ENCODE measurements at places on chromosomes 16 and 17.

DNA sequence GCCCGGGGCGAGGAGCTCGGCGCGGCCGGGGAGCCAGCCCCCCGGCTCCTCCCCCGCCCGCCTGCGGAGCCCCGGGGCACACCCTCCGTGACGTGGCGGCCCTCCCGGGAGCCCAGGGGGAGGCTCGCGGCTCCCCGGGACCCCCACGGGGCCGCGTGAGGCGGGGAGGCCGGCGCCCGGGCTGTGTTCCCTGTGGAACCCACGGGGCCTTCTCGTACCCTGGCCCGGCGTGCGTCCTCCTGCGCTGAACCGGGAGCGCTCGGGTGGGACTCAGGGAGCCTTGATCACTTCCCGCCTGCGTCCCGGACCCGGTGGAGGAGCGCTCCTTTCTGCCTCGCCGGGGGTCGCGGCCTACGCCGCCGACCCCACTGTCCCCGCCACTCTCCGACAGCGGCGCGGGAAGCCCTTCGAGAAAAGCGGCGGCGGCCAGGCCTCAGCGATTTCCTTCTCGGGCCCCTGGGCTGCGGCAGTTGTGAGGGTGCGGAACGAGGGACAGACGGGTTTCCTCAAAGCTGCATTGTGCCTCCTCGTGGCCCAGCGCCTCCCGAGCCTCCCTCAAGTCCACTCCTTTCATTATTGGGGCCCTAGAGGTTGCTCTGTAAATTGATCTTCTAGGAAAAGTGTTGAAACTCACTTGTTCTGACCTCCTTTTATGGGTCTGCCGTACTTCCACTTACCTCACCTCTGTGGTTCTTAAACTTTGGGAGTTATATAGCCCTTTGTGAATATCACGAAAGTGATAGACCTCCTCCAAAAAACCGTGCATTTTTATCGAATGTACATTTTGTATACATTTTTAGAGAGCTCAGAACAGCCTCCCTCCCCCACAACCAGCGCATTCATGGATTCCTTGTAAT, 597 bp downstream of the LIG3 start:
- peak; percentile 17 for DNase-seq

DNA sequence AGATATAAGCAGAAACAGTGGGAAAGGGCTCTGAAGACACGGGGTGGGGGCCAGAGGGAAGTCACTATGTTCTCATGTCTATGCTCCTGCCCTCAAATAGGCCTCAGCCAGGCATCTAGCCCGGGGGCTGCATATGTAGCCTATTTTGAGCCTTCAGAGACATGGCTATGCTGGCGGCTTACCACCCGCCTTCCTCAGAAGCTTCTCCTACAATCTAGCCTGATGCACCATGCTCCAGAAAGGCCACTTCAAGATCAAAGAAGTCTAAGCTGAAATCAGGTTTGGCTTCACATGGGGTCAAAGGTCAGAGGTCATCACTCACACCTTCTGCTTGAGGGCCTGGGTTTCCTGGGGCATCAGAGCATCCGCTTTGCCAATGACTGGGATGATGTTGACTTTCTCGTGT, 1.6 kb downstream of the SEPTIN1 start:
- DNase-seq = no peak

DNA sequence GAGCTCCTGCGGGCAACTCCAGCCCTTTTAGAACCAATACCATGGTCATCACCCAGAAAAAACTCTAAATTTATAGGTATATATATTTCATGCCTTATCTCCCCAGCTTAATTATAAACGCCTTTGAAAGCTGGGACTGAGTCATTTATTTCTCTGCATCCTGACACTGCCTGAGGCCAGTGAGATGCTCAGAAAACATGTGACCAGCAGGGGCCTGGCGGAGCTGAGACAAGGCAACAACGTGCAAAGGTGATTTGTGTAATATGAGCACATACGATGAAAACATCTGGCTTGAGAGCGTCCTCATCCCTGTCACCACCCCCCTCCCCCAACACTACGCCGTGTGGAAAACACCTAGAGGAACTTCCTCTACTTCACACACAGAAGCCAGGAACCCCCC, 22.7 kb downstream of the NXN start:
- DNase-seq = no peak

GRCh38 chr17:29581583-29582253, 7.7 kb downstream of the GIT1 start:
- DNase-seq = no peak

DNA sequence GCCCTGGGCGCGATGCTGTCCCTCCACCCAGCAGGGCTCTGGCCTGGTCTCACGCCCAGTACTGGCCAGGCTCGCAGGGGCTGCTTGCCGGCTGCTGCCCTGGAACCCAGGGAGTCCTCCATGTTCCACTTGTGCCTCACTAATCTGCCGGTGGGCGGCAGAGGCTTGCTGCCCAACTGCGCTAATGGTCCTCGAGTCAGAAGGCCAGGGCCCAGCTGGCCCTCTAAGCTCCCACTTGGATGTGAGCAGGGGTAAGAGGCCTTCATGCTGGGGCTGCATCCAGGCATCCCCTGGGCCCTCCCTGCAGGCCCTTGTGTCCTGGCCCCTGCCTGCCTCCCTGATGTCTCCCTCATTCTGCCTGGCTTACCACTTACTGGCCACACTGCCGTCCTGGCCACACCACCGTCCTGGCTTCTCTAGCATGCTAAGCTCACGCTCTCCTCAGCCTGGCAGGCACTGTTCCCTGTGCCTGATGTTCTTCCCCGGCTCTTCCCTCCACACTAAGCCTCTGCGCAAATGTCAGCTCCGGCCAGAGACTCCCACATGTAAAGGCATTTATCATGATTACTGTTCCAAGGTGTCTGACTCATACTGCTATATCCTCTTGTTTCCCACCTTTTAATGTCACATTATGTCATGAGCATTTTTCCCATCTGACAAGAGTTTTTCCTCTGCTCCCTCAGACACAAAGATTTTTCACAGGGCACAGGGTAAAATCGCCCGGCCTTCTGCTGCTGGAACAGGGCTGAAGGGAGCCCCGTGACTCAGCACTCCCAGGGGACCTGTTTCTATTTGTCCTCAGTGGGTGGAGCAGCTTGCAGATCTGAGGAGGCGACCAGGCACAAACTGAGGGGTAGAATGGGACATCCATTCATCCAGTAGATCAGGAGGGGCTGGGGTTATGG, 15.9 kb downstream of the B9D1 start:
- DNase-seq = peak; percentile 7

DNA sequence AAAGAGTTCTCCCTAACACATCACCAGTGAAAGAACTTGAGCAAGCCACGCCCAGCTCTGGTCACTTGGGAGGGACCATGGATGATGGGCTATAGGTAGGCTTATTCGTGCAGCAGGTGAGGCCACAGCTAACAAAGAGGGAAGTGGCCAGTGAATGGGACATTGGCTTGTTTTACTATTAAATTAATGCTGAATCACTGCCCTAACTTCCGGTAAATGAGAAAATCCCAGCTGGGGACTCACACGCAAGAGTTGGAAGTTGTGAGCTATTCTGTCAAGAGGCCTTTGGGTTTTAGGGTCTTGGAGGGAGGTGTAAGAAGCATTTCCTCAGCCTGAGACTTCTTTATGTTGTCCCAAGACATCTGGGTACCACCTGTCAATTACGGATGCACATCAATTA, 315.3 kb downstream of the XYLT1 start:
- no peak for DNase-seq

DNA sequence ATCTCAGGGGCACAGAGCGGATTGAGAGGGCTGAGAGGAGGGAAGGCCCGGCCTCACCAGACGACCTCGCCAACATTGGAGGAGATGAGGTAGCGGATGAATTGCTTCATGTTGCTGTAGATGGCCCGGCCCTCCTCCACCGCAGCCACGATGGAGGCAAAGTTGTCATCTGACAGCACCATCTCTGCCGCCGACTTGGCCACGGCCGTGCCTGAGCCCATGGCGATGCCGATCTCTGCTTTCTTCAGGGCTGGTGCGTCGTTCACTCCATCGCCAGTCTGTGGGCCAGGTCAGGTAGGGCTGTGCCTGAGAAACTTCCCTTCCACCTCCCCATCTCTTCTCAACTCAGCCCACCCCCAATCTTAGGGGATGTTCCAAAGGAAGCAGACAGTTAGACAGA, 21.1 kb upstream of the P2RX1 start:
- DNase-seq = no peak

- DNase-seq = no peak
Observed at GRCh38 chr17:13704333-13704732, 102.6 kb upstream of the HS3ST3A1 start.

DNA sequence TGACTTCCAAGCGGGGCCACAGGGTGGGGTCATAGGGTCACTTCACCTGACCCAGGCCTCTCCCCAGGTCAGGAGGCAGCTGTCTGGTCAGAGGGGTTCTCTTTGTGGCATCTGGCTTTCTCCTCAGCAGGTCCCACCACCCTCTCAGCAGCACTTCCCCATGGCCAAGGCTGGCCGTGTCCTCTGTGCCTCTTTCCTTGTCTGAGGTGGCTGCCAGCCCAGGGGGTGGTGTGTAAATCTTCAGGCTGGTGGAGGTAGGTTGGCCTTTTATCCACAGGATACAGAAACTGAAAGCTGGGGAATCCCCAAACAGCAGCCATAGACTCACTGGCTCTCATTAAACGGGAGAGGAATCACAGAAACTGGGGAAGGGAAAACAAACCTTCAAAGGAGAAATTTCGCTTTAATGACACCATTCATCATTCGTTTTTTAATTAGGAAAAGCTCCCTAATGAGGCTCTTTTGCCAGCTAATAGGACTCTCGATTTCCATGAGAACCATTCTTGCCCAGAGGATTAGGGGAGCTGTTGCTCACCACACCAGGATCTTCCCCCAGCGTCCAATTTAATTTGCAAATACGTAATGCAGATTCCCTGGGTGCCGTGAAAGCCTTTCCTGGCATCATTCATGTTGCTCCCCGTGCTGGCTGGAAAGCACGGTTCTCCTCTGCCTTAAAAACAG, 18.0 kb downstream of the C17orf75 start:
- DNase-seq = no peak

DNA sequence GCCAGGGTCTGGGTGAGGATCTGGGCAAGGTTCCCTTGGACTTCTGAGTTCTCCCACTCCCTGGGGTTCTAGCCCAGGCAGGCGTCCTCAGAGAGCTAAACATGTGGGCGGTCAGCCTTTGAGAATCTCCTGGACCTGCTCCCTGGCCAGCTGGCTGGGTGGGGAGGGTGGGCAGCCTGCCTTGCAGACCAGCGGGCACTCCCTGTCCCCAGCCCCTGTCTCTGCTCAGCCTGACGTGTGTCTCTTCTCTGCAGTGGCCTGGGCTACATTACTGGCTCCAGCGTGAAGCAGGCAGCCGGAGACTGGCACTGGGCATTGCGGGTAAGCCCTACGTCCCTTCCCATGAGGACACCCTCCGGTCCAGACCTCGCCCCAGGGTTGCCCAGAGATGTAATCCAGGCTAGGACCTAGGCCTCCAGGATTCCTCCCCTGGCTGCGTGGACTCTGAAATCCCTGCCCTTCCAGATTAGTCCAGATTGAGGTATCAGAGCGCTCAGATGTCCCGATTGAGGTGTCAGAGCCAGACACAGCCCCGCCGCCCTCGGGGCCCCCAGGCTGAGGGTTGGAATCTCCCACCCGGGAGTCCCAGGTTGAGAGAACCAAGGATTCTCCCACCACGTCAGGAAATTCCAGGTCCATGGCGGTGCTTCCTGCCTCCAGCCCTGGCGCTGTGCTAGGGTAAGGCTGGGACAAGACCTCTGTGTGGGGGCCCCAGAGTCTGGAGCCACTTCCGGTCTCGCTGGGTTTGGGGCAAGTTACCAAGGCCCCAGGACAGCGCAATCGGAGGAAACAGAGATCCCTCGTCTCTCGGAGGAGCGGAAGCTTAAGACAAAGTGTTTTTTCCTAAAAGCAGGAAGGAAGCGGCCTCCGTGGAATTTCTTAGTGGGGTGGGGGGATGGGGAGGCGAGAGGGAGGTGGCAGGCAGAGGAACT, 24.1 kb downstream of the MYBBP1A start:
- no peak for DNase-seq

GRCh38 chr17:10748531-10749181, 18.8 kb upstream of the TMEM220 start:
- DNase-seq = no peak

GRCh38 chr16:14286368-14287230, 215.5 kb downstream of the MRTFB start:
- DNase-seq = no peak

DNA sequence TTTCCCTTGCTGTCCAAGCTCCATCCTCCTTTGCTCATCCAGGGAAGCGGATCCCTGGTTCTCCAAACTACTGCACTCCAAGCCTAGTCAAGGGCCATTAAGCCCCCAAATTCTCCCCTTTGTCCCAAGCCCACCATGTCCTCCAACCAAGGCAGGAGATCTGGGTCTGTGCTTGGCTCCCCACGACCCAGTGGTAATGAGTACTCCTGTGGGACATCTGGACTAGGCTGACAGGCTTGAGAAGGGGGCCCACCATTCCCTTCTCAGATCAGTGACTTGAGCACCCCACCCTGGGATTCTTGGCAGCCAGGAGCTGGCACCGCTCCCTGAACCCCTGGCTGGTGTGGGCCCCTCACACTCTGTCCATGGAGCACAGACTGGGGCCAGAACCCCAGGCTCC, 17.1 kb downstream of the OSBPL7 start:
- no peak for DNase-seq

DNA sequence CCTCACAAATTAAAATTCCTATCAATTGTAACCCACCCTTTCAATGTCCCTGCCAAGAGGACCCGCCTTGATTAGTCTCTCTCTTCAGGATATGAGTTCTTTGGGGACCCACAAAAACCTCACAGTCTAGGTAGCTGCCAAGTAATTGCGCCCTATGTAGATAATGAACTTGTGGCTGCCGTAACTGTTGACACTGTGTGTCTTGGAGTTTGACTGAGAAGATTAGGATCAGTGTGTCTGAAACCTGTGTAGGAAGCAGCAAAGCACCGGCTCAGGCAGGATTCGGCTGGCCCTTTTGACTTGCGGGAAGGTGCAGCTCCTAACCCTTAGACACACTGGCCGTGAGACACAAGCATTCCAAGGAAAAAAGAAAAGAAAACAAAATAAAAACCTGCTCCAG, 17.8 kb upstream of the SLC6A4 start:
- DNase-seq = no peak

GRCh38 chr17:82000803-82001570, 21.7 kb downstream of the CENPX start:
- DNase-seq = no peak

GRCh38 chr16:16171332-16171919, 51.9 kb downstream of the ABCC6 start:
- no peak for DNase-seq

GRCh38 chr16:28291651-28292626, at the start of gene SBK1:
Gene SBK1, plus strand, starts transcription at chr16:28292525. Its CDS starts 24,867 bp downstream, at chr16:28317392.
- DNase-seq = peak; percentile 71

- no peak for DNase-seq
Observed at GRCh38 chr17:50668838-50669581, 34.3 kb downstream of the ABCC3 start.
